ENCODE measurements at places on chromosomes 4 and X.

DNA sequence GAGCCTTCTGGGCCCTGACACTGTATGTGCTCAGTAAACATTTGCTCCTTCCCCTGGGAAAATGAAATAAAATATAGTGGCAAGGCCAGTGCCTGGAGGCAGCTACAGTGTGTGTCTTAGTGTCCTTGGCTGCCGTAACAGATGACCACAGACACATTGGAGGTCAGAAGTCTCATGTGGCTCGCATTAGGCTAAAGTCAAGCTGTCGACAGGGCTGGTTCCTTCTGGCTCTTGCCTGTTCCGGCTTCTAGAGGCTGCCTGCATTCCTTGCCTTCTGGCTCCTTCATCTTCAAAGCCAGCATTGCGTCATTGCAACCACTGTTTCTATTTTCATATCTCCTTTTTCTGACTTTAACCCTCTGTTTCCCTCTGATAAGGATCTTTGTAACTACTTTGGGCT lies 83.6 kb upstream of the STX18 start:
- no peak for DNase-seq

DNA sequence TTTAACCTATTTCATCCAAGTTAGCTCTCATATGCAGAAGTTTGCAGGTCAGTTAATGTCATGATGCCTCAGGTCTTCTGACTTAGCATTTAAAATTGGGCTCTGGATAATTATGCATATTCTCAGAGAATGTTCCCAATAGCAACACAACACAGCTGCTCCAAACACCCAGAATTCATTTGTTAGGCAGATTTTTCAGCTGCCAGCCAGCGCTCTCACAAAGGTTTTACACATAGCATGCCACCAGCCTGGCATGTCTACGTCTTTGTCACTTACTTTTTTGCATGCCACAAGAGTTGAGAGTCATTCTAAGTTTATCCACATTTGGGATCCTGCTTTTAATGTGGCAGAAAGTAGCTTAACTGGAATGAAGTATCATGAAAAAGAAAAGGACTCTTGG lies 84.8 kb downstream of the LIMCH1 start:
- DNase-seq = no peak

GRCh38 chr4:39201963-39202362 lies 19.6 kb downstream of the WDR19 start:
- no peak for DNase-seq

GRCh38 chr4:37549041-37549440 lies 137.1 kb downstream of the RELL1 start:
- DNase-seq = peak; percentile 91

DNA sequence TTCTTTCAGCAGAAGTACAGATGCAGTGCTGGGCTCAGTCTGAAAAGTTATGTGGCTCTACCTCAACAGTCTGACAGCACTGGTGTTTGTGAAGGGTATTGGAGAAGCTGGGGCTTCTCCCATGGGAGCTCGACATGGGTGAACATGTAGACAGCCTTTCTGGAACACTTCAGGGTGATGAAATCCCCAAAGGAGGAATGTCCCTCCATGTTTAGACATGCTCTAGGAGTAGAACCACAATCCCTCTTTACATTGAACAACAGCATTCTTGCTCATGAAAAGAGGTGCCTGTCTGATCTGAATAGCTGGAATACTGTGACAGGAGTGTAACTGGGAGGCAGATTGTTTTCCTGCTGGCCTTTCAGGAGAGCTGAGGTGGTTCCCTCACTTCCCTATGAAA lies 53.8 kb upstream of the NAP1L2 start:
- no peak for DNase-seq

DNA sequence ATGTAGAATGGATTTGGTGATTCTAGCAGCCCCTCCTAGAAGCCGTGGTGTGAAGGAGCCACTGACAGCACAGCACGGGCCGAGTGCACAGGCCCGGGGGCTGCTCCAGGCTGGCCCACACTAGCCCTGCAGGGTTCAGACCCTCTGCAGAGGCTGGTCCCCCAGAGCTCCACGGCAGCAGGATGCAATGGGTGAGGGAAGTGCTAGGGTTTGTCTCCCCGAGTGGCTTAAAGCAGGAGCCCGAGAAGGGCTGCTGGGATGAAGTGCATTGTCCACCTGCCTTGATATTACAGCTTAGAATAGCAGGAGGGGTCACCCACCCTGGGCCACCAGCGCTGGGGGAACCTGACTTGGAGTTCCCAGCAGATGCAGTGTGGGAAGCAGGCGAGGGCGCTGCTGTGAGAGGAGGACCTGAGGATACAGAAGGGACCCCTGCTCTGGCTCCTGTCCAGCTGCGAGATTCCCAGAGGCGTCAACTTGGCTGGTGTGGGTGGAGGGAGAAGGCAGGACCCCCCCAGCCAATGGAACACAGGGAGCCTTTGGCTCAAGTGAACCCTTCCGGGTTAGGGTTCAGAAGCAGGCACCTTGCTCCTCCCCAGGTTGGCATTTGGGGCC lies 30.0 kb downstream of the WDR1 start:
- no peak for DNase-seq

DNA sequence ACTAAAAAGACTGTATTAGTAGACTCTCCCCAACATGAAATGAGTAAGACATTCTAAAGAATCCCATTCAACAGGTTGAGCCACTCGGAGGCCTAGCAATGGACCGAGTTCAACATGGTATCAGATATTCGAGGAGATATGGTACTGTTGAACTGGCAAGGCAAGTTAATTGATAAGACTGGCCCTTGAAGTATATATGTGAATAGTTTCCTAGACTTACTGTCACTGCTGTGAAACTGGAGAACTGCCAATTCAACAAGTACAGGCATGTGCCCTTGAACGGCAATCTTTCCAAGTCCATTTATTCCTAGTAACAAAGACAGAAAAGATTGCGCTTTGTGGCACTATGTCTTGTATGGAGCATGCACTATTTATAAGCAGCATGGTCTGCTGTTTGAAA lies 24.4 kb downstream of the FAT1 start:
- no peak for DNase-seq

DNA sequence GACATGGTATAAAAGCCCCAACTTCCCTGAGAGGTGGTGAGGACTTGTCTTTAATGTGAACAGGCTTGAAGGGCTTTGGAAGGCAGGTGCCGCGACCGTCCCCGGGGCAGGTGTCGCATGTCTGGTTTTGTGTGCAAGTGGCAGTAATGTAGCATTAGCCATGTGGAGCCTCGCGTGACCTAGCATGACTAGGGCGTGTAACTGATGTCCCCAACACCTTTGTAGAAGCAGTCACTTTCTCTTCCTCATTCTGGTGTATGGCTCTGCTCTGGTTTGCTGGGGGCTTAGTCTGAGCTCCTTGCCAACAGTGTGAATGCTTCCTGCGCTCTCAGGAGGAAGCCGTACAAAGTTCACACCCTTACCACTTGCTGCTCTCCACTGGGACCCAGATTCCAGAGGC lies 145.7 kb downstream of the AMMECR1 start:
- DNase-seq = no peak

DNA sequence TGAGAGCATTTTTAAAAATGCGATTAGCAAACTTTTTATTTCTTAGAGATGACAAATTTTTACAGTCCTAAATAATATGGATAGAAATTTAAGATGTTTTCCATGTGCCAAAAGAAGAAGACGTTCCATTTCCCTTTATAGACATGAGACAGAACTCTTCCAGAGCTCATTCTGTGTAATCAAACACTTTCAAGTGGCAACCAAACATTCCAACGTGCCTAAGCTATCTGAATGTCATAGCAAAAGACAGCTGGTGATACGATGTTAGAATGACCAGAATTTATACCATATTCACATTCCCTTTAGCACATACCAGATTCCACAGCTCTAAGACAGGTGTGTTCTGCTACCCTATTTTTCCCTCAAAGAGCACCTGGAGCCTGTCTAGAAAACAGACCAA lies 133.2 kb downstream of the ENOX2 start:
- no peak for DNase-seq

DNA sequence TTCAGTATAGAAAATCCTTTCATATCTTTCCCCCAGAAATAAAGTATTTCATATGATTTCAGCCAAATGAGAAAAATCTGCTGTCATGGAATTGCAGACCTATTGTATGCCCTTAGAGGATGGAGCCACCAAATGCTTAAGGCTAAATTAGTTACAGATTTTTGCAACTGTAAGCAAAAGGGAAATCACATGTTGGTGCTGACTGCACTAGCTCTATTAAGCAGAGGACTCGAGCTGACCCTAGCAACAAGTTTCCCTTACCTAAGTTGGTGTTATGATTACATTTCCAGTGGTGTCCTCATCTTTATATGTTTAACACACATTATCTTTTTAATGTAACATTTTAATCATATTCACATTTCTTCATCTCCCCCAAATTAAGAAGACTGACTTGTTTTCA lies 58.3 kb upstream of the DOCK11 start:
- DNase-seq = no peak

DNA sequence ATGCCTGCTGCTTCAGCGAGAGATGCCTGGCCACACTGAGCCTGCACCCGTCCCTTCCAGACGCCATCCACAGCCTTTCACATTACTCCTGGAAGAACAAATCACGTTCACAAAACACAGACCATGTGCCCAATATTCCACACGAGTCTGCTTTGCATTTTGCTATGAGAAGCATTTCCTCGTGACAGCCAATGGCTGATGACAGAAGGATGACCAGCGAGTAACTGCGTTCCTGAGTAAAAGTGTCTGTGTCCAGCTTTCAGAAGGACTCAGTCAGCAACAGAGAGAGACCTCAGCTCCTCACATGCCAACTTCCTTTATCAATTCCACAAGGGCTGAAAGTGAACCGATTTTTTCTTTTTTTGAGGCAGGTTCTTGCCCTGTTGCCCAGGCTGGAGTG lies 19.5 kb downstream of the NAT8L start:
- DNase-seq = no peak

- no peak for DNase-seq
These were observed 960.8 kb upstream of the PRKX start for GRCh38 chrX:4674028-4674782.

- no peak for DNase-seq
These were observed 9.0 kb downstream of the UBE2K start for GRCh38 chr4:39706741-39707511.

- no peak for DNase-seq
These were observed 5.0 kb downstream of the SHOX start for GRCh38 chrX:635428-636090.

- DNase-seq = no peak
These were observed 287.0 kb upstream of the MAGEB18 start for GRCh38 chrX:25851141-25851540.

DNA sequence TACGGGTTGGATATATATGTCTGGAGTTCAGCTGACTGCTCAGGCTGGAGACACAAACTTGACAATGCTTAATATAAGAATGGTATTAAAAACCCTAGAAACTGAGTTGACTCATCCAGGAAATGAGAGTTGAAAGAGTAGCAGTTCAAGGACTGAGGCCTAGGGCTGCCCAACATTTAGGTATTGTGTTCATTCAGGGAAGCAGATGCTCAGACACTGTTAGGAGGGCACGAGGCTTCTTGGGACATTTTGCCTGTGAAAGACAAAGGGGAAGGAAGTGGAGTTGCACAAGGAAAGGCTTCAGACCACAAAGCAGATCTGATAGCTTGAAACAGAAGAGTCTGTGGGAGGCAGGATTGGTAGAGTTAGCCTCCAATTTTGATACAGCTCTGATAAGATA lies 52.0 kb upstream of the HS3ST1 start:
- DNase-seq = no peak

- DNase-seq = no peak
These were observed 242.0 kb downstream of the BCOR start for GRCh38 chrX:39855748-39856129.

- no peak for DNase-seq
These were observed 517.7 kb downstream of the BCOR start for GRCh38 chrX:39580043-39580442.

- DNase-seq = no peak
These were observed 62.6 kb downstream of the USO1 start for GRCh38 chr4:75786938-75787337.

DNA sequence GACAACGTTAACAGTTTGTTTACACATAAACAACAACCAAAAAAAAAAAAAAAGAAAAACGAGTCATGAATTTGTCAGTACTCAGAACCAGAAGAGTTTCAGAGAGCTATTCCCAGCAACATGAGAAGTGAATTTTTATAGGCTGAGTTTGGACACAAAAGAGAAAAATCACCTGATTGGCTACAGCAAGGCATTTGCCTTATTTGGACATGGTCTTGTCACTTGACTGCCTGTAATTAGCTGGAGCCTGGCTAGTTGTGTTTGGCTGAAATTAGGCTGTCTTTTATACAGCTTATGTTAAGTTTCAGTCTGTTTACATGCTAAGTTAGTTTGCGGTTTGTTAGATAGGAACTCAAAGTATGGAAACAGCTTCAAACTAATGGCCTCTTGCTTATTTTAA lies 880 bp upstream of the TEX13A start:
- DNase-seq = no peak

GRCh38 chr4:154049457-154050181 lies 260.7 kb upstream of the SFRP2 start:
- no peak for DNase-seq

GRCh38 chrX:115630204-115630603 lies 69.2 kb downstream of the PLS3 start:
- DNase-seq = no peak
